ENCODE measurements at places on chromosomes 12 and 14. TPM values are rescaled to one million over a fixed set of nuclear protein-coding genes. Genes with fewer than 3 reads are reported as not detected.

USP44 gene
- 0.85 TPM for total RNA-seq

RXYLT1 gene
- 9.7 TPM for total RNA-seq

TRPV4 gene
- 0.75 TPM for total RNA-seq

MMP17 gene
- 16.4 TPM for total RNA-seq

CIDEB gene
- 1.4 TPM for total RNA-seq

PTCSC3 gene
- total RNA-seq: not detected

NRXN3 gene
- total RNA-seq: 3.3 TPM

FAM90A1 gene
- not detected for total RNA-seq

FOXA1 gene
- total RNA-seq: 0.09 TPM

POTEM gene
- total RNA-seq: not detected

BAG5 gene
- 33.2 TPM for total RNA-seq

RERG gene
- total RNA-seq: not detected

Data from endothelial cell of coronary artery (primary cell).